ENCODE measurements at places on chromosomes 3 and 15.

- no peak for DNase-seq
Observed at GRCh38 chr15:46723308-46723707, 994.0 kb upstream of the SEMA6D start.

DNA sequence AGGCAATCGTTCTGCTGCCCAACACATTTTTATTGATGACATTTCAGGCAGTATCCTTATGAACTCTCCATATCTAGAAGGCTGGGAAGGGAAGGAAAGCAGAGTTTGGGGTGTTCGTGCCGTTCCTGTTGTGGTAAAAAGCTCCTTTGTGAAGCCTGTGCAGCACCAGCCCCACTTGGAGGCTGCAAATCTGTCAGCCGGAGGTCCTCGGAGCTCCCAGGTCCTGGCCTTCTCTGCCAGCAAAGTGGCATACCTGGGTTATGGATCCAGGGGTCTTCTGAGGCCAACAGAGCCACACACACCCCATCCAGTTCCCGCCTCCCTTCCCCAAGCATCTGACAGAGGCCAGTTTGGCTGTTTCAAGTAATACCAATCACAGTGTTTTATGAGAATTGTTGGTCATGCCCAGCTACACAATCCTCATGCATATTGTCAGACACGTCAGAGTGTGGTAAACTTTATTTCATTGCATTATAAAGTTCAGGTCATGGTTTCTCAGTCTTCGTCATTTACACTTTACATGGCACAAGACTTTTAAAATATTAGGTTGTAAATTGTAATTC, 15.9 kb upstream of the USP3 start:
- DNase-seq = no peak

GRCh38 chr3:56303487-56303886, 164.8 kb downstream of the ERC2 start:
- DNase-seq = no peak

DNA sequence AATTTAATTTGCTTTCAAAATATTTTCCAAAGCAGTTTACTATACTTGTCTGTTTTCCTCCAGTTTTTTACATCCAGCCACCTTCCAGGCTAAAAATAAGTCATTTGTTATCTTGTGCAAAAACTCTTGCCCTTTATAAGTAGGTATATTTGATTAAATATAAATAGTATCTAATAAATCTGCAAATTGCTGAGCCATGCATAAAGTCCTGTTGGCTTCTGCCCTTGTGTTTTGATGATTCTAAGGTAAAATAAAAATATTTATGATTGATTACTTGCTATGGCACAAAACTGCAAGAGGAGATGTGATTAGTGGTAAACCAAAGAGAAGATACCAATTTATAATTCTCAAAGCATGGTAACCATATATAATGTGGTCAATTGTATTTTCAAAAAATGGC, 1026.7 kb downstream of the EPHA3 start:
- DNase-seq = no peak

- DNase-seq = no peak
Observed at GRCh38 chr15:74272812-74273211, 36.7 kb downstream of the CCDC33 start.

All from stimulated activated CD4-positive, alpha-beta T cell treated with anti-CD3 and anti-CD28 coated beads, Interleukin-4, amount 100 ng/mL, for 4 hours (primary cell).